NCI-H1417 (cell line): ENCODE measurements at places on chromosomes 5 and 9.

DNA sequence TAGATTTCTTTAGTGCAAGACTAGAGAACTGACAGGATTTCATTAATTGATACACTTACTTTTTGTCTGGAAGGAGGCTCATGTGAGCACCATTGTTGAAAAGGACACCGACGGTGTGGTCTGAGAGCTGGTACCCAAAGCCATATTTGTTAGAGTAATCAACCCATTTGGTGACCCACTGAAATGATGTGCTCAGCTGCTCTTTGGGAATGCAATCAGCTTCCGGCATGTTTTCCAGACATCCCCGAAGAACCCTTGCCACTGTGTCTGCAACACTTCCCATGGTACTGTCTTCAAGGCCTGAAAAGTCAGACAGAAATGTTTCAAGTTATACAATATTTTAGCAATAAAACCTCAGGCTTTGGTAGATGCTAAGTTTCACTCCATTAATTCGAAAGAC is 4.4 kb downstream of the PLK2 start:
- no peak for DNase-seq

GRCh38 chr9:79975621-79976256 is 404.0 kb downstream of the TLE4 start:
- DNase-seq, result no peak

DNA sequence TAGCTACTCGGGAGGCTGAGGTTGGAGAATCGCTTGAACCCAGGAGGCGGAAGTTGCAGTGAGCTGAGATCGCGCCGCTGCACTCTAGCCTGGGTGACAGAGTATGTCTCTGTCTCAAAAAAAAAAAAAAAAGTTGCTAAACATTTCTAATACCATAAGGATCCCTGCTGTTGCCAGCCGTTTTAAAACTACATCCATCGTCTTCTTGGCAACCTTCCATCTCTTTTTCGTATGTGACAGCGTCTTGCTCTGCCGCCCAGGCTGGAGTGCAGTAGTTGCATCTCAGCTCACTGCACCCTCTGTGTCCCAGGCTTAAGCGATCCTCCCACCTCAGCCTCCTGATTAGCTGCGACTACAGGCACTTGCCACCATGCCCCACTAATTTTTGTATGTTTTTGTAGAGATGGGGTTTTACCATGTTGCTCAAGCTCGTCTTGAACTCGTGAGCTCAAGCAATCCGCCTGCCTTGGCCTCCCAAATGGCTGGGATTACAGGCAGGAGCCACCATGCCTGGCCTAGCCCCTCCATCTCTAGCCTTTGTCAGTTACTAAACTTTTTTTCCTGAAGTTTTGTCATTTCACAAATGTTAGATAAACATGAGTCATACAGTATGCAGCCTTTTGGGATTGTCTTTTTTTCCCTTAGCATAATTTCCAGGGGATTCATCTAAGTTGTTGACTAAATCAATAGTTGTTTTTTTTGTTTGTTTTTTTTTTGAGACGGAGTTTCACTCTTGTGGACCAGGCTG is 13.5 kb downstream of the NSD1 start:
- no peak for DNase-seq

DNA sequence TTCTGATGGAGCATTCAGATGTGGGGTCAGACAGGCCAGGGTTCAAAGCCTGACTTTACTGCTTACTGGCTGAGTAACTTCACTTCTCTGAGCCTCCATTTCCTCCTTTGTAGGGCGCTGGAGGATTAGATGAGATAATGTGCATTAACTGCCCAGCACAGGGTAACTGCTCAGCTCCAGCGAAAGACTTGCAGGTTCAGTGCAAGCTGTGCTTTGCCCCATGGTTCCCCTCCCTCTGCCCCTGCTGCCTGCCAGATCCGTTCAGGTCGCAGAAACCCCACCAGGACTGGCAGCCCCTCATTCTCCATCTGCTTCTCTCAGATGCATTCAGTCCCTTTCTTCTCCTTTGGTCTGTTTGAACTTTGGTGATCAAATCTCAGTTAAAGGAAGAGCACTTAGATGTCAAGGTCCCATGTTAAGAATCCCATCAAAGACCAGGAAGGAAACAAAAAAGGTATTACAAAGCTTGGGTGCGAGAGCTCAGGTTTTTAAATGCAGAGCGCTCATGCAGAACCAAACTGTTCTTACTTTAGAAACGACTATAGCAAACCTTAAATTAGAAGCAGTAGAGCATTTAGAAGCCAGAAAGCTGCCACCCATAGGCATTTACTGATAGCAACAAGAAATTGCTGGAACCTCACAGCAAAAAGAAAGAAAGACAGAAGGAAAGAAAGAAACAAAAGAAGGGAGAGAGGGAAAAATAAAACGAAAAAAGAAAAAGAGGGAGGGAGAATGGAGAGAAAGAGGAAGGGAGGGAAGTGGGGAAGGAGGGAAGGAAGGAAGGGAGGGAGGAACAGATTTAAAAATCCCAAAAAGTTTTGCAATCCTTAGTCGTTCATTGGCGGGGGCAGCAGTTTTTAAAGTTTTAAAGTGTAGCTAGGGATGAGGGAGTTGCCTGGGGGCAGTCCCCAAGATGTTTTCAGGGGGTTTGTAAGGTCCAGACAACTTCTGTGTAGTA is 23.5 kb downstream of the AFAP1L1 start:
- DNase-seq, result no peak

DNA sequence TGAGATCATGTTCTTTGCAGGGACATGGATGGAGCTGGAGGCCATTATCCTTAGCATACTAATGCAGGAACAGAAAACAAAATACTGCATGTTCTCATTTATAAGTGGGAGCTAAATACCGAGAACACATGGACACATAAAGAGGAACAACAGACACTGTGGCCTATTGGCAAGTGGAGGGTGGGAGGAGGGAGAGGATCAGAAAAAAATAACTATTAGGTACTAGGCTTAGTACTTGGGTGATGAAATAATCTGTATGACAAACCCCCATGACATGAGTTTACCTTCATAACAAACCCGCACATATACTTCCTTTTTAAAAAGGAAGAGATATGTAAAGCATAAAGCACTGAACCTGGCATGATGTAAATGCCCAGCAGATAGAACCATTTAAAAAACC is 99.0 kb downstream of the MEGF10 start:
- DNase-seq, result no peak

- DNase-seq, result no peak
Measured at GRCh38 chr9:113350937-113351336, 1.6 kb downstream of the BSPRY start.

DNA sequence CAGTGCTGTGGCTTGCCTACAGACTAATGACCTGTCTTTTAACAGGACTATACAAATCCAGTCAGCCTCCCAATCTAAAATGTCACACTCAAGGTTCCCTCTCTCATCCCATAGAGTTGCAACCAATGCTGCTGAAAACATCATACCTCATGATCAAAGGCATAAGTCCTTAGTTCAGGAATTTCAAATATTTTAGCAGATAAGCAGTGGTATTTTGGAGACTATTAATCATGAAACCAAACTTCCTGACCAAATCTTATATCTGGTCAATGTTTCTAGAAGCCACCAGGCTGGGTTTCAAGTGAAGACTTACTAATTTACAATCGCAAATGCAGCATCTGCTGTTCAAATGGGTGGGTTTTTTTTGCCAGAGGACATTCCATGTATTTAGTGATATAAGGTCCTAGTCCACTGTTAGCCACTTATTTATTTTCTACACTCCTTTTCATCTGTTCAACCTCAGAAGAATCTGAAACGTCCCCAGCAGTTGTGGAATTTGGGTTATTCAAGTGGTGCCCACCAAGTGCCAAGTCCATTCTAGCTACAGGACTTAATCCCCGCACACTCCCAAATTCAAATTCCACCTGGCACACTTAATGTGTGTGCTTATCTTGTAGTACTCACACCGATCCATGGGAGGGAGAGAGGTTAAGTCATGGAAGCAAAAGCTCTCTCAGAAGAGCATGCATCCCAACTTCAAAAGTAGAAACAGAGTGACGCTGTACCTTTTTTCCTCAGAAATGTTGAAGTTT is 5.8 kb downstream of the TAS2R1 start:
- DNase-seq, result no peak

DNA sequence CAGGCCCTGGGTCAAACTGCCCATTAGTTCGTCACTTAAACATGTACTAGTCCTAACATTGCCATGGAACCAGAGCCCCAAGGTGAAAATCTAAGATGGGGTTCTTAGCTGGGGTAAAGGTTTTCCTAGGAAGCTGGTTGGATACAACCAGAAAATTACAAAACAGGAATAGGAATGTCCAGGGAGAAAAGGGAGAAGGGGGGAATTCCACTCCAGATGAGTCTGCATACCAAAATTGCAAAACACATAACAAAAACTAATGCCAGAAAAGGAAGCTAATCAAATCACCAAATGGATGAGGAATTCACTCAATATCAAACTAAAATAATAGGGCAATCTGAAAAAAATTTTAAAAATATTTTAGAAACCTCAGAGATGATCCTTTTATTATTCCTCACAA is 396.2 kb downstream of the EFNA5 start:
- no peak for DNase-seq

- DNase-seq, result no peak
Measured at GRCh38 chr9:109843641-109844040, 63.6 kb downstream of the PALM2AKAP2 start.

DNA sequence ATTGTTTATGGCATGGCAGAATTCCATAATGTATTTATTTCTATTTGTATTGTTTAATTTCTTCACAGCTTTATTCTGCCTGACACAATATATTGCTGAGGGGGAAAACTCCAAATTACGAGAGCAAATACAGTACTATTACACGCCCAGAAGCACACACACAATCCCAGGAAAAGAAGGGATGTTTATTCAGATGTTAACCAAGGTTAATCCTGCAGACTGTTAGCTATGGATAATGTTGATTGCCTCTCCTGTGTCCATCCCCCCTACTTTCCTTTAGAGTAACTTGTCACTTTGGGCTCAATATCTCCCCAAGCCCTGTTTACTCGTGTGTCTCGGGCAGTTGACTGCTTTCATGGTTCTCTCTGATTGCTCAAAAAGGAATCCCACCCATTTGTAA is 84.2 kb upstream of the ERCC6L2 start:
- DNase-seq, result peak; percentile 46

DNA sequence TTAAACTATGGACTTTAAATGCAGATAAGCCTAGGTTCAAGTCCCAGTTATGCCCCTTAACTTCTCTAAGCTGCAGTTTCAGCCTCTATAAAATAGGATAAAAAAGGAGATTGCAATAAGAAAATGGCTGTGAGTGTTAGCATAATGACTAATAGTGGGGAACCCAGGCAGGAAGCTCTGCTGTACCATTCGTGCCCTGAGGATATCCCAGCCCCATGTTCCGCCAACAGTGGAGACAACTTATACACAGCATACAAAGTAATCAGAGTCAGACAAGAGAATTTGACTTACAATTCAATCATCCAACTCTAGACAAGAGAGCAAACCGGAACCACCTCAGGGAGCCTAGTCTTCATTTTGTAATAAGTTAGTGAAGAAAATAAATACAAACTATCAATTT is 141.5 kb upstream of the FSTL4 start:
- DNase-seq, result no peak

- DNase-seq, result peak; percentile 58
Measured at GRCh38 chr9:38619556-38620447, 594 bp downstream of the ANKRD18A start.

GRCh38 chr9:96619491-96620180 is at the start of gene CDC14B:
Gene CDC14B (minus strand): TSS chr9:96619843. CDS start chr9:96619378, 465 bp downstream.
- peak; percentile 94 for DNase-seq

DNA sequence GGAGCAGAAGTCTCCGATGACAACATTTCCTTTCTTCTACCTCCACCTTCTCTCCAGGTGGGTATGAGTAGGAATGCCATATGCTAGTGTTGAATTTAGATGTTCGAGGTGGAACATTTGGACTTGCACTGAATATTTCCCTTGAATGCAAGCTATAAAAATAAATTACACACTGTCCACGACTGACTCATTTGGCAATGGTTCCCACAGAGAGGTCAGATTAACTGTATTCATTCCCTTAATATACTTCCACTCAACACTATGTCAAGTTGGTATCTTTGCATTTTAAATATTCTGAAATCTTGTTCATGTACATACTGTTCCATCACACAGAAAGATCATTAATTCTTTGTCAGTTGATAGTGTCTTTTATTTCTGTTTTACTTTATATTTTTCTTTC is 222.6 kb upstream of the PIK3R1 start:
- no peak for DNase-seq

DNA sequence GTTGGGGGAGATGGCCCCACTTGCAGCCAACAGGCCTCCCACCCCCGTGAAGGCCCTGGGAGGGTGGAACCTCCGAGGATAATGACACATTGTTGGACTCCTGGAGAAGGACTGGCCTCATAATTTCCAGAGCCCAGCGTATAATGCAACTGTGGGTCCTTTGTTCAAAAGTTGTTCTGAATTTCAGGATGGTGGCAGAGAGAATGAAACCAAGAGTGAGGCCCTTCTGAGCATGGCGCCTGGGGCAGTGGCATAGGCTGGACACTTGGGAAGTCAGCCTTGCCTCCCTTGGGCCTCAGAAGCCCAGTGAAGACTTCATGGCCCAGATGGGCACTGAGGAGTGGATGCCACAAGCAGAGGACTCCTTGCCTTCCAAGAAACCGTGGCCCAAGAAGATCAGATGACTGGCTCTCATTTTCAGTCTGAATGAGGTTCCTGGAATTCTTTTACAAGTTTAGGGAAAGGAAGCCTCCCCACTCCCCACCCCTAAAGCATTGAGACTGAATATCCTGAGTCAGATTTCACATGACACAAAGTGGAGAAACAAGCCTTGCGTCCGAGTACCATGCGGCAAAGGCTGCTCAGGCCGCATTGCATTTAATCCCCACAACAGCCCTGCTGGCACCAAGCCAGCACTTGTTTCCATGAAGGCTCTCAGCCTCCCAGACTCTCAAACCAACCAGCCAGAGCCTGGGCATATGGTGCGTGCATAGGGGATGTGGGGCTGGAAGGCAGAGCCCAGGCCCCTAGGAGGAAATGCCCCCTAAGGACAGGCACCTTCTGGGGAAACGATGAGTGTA is 96.7 kb upstream of the SMIM23 start:
- no peak for DNase-seq

DNA sequence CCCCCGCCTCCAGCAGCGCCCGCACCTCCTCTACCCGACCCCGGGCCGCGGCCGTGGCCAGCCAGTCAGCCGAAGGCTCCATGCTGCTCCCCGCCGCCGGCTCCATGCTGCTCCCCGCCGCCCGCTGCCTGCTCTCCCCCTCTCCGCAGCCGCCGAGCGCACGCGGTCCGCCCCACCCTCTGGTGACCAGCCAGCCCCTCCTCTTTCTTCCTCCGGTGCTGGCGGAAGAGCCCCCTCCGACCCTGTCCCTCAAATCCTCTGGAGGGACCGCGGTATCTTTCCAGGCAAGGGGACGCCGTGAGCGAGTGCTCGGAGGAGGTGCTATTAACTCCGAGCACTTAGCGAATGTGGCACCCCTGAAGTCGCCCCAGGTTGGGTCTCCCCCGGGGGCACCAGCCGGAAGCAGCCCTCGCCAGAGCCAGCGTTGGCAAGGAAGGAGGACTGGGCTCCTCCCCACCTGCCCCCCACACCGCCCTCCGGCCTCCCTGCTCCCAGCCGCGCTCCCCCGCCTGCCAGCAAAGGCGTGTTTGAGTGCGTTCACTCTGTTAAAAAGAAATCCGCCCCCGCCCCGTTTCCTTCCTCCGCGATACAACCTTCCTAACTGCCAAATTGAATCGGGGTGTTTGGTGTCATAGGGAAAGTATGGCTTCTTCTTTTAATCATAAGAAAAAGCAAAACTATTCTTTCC is 19.3 kb downstream of the CDKN2A start:
- DNase-seq, result no peak
